ENCODE measurements at places on chromosomes 6 and 20.
A peak's percentile ranks its signal among the peaks of the same experiment; 100 is the strongest.

GRCh38 chr6:328924-329323 is 36.6 kb downstream of the DUSP22 start:
- no peak for DNase-seq

GRCh38 chr6:42898891-42899361 is 16.9 kb upstream of the PTCRA start:
- peak; percentile 86 for DNase-seq

GRCh38 chr6:33411632-33412005 is 805 bp downstream of the PHF1 start:
- DNase-seq, result no peak

- peak; percentile 87 for DNase-seq
Measured at GRCh38 chr6:106360410-106360988, at the start of gene CRYBG1. Gene CRYBG1 (plus strand): TSS chr6:106360717. CDS start chr6:106360909, 192 bp downstream.

DNA sequence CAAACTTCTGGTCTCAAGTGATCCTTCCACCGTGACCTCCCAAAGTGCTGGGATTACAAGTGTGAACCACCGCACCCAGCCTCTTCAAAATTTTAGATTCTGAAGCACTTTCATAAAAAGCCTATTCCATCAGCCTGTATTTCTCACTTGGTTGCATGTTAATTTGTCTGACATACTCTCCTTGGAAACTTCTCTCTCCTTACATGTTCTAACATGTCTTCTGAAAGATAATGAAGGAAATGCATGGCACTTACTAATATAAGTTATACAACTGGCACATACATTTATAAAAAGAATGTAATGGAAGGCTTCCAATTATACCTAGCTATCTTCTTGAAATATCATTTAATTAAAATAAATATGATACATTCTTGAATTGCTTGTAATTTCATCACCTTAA is 597.5 kb downstream of the TBC1D32 start:
- DNase-seq, result no peak

- no peak for DNase-seq
Measured at GRCh38 chr20:62916703-62917476, 9.4 kb downstream of the DIDO1 start.

- DNase-seq, result no peak
Measured at GRCh38 chr6:150603176-150603575, 3.5 kb downstream of the PLEKHG1 start.

- DNase-seq, result no peak
Measured at GRCh38 chr20:51447097-51447764, 95.3 kb downstream of the NFATC2 start.

DNA sequence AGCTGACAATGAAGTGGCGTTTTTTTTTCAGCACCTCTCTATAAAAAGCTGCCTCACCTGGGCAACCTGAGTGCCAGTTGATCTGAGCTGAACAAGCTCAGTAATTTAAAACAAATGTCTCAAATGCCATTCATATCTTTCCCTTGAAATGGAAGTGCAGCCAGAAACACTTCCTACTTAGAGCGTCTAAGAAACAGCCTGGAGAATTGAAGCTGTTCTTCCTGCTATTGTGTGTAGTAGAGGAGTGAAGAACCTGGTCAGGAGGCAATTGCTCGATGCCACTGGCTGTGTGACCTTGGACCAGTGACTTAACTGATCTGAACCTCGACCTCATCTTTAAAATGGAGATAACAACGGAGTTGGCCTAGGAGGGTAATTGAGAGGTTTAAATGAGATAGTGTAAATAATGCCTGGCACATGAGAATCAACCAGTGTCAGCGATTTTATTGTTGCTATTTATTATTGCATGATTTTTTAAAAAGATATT is 95.4 kb upstream of the FOXQ1 start:
- no peak for DNase-seq

GRCh38 chr6:162187168-162187935 is 540.2 kb downstream of the PRKN start:
- DNase-seq, result no peak

DNA sequence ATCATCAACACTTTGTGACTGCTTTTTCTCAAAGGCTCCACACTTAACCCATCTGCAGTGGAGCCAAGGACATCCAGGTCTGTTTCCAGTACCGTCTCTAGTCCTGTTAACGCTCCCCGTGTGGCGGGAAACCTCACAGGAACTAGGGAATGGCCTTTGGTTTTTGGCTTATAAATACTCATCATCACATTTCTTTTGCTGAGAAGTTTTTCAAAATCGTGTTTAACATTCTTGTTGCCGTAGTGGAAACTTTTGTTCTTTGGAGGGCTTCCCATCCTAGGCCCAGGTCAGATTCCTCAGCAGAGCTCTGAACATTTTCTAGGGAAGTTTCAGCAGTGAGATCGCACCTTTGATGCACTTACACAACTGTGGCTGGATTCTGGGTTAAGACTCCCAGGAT is 24.6 kb downstream of the DAAM2 start:
- DNase-seq, result no peak

DNA sequence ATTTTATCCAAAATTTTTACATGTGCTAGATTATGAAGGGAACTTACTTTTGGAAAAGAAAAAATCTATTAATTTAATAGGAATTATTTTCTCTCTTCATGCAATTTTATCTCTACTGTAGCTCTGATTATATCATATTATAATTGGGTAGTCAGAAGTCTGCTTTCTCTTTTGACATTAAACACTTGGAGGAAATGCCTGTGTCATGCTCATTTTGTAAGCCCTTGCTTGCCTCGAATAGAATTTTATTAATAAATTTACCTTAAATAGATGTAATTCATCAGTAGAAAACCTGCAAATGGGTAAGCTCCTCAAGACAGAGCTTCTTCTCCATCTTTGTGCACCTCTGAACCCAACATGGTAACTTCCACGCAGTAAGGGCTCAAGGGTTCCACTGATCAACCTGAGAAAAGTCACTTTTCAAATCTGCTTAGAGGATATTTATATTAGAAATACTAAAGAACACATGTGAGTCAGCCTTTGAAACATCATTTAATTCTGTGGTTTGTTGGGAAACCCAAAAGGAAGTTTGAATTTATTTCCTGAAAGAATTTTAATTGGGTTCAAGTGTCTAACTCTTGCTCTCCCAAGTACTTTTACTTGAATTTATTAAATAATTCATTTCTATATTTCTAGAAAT is 266.0 kb downstream of the ALDH8A1 start:
- DNase-seq, result no peak

DNA sequence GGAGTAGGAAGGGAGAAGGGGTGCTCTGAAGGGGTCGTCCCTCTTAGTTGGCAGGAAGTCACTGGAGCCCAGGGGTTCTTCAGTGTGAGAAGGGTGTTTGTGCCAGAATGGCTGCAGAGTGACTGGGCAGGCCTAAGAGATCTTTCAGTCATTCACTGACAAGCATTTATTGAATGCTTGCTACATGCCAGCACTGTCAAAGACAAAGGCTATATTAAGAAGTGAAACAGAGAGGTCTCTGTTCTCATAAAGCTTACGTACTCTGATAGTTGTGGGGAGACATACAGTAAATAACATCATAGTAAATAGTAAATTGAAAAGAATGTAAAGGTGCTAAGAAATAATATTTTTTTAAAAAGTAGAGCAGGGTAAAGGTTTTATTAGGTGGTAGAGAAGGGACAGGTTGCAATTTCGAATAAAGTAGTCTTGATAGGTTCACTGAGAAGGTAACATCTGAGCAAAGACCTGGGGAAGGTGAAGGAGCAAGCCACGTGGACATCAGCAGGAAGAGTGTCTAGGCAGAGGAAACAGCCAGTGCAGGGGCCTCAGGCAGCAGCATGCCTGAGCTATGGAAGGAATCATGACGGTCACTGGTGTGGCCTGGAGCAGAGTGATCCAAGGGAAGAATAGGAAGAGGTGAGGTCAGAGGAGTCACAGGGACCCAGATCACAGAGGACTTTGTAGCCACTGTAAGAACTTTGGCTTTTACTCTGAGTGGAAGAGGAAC is 36.3 kb upstream of the RNF8 start:
- DNase-seq, result no peak

DNA sequence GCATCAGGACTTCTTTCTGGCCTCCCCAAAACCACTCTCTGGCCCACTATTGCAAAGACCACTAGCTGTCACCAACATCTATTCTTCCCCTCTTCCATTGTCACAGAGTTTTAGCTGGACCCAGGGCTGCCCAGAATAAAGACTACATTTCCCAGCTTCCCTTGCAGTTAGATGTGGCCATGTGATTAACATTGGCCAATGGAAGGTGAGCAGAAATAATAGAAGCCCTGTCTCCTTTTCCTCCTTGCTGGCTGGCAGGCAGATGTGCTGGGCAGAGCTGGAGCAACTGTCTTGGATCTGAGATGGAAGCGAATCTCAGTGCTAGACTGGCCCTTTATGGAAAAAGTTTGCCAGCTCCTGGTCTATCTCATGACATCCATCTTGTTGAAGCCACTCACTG is 97.0 kb downstream of the KCNB1 start:
- no peak for DNase-seq

DNA sequence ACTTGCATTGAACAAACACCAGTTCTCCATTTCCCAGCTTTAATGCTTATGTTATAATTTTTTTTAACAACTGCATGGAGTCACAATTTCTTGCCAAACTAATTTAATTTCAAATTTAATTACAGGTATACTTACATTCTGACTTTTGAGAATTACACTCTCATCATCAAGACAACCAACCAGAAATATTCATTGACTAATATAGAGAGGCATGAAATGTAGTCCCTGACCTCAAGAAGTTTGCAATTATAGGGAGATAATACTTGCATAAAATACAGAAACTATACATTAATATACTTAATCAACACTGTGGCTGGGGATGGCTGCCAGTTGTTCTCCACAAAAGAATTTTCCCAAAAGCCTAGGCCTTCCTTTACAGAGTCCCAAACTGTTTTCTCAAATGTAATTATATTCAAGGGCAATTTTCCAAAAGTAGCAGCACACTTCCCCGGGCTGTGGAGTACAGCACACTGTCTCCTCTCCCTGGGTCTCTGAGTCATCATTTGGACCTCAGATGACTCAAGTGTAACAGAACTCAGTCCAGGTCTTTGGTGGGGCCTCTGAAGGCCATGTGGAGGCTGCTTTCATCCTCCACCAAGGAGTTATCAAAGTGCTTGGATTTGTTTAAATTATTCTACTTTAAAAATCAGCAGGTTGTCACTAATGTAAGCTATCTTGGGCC is 114.1 kb downstream of the KIF16B start:
- no peak for DNase-seq

Data from stimulated activated CD8-positive, alpha-beta memory T cell treated with anti-CD3 and anti-CD28 coated beads, Interleukin-4, amount 100 ng/mL, for 48 hours (primary cell).